ENCODE measurements at places on chromosomes 5 and 9.

DNA sequence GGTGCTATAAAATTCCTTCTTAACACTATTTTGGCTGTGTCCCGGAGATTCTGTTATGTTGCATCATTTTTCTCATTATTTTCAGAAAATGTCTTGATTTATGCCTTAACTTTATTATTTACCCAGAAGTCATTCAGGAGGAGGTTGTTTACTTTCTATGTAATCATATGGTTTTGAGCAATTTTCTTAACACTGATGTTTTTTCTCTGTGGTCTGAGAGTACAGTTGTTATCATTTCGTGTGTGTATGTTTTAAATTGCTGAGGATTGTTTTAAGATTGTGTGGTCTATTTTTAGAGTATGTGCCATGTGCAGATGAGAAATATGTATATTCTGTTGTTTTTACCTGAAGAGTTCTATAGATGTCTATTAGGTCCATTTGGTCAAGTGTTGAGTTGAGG is 498.1 kb upstream of the ZNF608 start:
- DNase-seq, result no peak

- no peak for DNase-seq
These were observed 351.5 kb downstream of the MED10 start for GRCh38 chr5:6026766-6027406.

DNA sequence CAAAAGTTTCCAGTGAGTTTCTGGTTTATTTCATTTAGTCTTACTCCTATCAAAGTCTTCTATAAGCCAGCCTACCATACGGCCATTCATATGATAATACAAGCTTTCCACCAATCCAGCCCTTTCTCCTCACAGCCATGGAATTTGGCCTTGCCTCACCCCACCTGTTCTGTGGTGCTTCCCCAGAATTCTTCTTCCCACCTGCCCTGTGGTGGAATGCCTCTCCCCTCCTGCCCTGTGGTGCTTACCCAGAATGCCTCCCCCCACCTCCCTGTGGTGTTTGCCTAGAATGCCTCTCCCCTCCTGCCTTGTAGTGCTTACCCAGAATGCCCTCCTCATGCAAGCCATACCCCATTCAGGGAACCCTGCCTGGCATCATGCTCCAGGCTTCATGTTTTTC is 90.3 kb upstream of the APC start:
- no peak for DNase-seq

DNA sequence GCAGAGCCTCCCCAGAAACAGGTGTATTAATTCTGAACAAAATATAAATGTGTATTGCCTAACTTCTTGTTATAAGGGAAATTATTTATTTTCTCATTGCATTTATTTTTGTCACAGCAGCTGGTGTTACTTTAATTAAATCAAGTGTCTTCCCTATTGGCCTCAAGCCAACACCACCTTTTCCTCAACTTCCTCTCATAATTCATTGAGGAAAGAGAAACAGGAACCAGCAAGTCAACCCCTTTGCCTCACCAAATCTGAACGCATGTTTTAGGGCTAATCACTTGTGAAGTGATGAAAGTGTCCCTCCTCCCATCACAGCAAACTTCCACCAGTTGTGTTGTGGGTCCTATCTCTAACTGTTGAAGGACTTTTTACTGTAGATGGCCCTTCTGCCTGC is 73.1 kb downstream of the DIRAS2 start:
- peak; percentile 41 for DNase-seq

DNA sequence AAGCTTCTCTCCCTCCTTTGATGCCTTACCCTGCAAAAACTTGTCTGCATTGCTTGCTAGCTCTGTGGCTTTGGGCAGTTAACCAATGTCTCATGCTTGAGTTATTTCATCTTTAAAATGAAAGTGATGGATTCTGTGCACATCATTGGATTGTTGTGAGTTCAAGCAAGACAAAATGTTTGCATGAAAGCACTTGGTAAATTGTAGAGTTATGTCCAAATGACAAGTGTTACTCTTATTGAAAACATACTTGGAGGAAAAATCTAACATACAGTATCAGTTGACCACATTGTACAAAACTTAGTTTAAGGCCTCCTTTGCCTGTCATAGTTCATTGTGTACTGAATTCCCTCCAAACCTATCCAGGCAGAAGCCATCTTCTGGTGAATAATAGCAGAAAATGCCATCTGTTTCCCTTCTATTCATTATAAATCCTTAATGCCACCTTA is 30.0 kb downstream of the TGFBR1 start:
- DNase-seq, result no peak

Data from CD14-positive monocyte (primary cell).